ENCODE measurements at places on chromosomes 3 and 15.

DNA sequence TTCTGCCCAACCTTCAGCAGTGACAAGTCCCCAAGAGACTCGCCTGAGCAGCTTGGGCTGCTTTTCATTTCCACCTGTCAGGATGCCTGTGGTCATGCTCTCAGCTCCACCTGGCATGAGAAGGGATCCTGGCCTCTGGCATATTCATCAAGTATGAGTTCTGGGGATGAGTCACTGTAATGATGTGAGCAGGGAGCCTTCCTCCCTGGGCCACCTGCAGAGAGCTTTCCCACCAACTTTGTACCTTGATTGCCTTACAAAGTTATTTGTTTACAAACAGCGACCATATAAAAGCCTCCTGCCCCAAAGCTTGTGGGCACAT, 3.5 kb downstream of the MYD88 start:
- DNase-seq: no peak

- DNase-seq: no peak
Measured at GRCh38 chr3:49388289-49388820, 23.4 kb downstream of the RHOA start.

DNA sequence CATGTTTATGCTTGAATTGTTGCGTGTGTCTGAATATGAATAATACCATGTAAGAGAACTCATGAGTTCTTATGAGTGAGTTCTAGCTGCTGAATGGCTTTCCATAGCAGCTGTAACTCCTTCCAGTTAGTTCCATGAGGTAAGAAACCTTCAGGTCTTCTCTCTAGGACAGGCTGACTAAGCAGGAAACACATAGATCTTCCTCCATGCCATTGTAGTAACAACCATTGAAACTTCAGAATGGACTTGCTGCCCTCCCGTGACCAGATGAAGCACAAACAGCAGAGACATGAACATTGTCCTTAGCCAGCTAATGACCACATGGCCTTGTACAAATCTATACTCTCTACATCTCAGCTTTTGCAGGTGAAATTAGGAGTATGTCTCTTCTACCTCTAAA, 200.0 kb downstream of the ZNF385D start:
- DNase-seq: peak; percentile 9

- no peak for DNase-seq
Measured at GRCh38 chr3:963255-963654, 129.6 kb upstream of the CNTN6 start.

DNA sequence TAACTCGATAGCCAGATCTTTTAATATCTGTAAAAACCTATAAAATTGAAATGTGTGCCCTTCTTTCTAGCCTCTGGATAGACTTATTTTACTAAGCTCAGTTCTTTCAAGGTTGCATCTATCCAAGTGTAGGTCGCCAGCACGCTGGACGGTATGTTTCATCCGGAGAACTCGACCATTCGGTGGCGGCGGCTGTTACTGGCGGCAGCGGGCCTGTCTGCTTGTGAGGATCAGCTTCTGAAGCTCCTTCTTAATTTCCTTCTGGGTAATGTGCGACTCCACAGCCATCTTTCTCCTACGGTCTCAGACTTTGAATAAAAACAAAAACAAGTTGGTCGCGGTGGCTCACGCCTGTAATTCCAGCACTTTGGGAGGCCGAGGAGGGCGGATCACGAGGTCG, 4.1 kb downstream of the PP2D1 start:
- DNase-seq: no peak

GRCh38 chr3:55607844-55608243, 120.7 kb upstream of the WNT5A start:
- DNase-seq: no peak

Measured in HuH-7 (cell line).